EL (cell line): ENCODE measurements at places on chromosomes 1 and 21.

DNA sequence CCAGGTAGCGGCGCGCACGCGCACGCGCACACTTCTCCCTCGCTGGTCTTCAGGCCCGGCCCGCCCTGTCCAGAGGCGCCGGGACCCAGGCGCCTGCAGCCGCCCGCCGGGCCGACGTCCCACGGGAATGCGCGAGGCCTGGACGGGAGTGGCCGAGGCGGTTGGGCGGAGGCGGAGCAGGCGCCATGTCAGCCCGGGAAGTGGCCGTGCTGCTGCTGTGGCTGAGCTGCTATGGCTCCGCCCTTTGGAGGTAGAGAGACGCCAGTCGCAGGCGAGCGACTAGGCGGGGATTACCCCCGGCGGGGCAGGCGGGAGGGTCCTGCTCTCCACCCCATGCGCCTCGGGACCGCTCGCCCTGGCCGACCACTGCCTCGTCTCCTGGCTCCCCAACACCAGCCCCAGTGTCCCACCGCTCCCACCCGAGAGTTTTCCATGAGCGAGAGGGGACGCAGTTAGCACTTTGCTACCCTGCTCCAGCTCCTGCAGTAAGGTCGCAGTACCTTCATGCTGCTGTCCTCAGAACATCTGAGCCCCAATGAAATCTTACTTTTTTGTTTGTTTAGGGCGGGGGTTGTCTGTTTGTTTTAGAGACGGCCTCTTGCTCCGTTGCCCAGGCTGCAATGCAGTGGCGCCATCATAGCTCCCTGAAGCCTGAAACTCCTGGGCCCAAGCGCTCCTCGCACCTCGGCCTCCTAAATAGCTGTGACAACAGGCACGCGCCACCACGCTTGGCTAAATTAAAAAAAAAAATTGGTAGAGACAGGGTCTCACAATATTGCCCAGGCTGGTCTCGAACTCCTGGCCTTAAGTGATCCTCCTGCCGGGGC lies at the start of gene CATSPERE:
CATSPERE (plus strand) TSS at position 29 of the 827 bp plus-strand sequence; CDS start at position 186, 157 bp downstream.
- peak; percentile 87 for DNase-seq

DNA sequence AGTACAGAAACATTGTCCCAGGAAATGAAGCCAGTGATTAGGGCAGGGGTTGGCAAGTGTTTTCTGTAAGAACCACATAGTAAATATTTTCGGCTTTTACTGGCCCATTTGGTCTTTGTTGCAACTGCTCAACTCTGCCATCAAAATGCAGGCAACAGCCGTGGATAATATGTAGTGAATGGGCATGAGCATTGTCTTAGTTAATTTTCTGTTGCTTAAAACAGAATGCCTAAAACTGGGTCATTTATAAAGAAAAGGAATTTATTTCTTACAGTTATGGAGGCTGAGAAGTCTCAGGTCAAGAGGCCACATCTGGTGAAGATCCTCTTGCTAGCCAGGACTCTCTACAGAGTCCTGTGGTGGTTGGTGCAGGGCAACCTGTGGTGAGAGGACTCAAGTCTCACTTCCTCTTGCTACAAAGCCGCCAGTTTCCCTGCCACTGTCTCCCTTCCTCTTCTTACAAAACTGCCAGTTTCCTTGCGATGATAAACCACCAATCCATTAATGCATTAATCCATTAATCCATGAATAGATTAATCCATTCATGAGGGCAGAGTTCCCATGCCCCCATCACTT lies 166.4 kb downstream of the PSMG1 start:
- peak; percentile 77 for DNase-seq

DNA sequence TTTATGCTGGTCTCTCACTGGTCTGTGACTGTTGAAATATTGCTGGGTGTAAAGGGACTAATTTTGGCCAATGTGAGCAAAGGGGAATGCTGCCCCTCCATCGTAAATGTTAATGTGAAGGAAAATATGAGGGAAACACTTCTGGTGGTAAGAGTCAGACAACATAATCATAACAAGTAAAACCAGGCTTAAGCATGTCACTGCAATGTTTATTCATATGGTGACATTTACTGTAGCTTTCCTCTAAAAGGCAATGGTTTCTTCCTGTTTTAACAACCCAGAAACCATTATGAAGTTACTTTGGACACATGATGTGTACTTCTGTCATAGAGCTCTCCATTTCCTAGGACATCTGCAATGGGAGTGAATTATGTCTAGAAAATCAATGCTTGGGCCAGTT lies 358.0 kb downstream of the LMO4 start:
- DNase-seq: no peak

GRCh38 chr1:168319691-168320090 lies 39.0 kb downstream of the TBX19 start:
- DNase-seq: no peak

DNA sequence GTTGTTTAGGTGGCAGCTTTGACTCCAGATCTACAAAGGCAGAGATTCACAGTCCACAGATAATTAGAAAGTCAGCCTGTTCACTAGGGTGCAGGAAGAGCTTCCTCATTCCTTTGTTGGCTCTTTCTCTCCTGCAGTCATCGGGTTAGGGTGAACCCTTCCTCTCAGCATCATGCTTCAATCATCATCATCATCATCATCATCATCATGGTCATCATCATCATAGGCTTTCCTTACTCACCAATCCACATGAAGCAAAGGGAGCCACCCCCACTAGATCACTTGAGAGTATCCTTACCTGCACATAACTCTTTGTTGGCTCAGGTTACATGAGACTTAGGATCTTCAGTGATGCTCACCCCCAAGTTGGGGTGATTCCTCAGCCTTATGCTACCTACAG lies 19.0 kb downstream of the MPZ start:
- no peak for DNase-seq

DNA sequence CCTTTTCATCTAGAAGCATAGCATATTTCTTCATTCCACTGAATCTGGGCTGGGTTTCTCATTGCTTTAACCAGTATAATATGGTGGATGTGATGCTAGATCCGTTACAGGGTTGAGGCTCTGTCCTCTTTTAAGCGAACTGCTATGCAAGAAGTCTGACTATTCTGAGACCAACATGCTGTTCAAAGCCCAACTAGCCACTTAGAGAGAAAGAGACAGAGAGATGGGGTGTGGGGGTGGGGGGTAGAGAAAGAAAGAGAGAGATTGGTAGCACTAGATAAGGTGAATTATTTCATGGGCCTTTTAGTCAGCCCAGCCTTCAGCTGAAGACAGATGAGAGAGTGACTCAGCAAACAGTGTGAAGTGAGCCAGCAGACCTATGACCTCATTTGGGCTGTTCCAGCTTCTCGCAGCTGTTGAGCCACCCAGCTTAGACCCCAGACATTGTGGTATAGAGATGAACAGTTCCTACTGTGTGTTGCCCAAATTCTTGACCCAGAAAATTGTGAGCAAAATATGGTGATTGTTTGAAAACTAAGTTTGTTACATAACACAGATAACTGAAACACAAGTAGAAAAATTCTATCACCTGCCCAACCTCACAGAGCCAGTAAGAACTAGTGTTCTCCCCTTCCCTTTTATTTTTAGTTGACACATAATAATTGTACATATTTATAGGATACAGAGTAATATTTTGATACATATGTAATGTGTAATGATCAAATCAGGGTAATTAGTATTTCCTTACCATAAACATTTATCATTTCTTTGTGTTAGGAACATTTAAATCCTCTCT lies 40.7 kb upstream of the PRKACB start:
- peak; percentile 90 for DNase-seq

DNA sequence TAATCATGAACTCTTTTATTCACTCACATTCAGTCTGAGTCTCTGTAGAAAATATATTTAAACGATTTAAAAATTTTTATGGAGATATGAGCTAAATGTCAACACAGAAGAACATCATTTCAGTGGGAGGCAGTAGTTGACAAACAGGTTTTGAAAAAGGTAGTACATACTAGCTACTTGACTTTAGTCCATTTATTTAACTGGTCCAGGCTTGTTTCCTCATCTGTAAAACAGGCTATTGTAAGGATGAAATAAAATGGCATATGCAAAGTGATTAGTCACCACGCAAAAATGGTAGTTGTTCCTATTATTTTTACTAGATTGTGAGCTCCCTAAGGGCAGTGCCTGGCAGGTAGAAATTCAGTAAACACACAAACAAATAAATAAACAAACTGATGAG lies 75.2 kb downstream of the NTPCR start:
- DNase-seq: peak; percentile 16

GRCh38 chr21:34938089-34938764 lies 110.9 kb downstream of the RUNX1 start:
- DNase-seq: peak; percentile 52

GRCh38 chr1:97457446-97458089 lies 463.3 kb downstream of the DPYD start:
- no peak for DNase-seq

DNA sequence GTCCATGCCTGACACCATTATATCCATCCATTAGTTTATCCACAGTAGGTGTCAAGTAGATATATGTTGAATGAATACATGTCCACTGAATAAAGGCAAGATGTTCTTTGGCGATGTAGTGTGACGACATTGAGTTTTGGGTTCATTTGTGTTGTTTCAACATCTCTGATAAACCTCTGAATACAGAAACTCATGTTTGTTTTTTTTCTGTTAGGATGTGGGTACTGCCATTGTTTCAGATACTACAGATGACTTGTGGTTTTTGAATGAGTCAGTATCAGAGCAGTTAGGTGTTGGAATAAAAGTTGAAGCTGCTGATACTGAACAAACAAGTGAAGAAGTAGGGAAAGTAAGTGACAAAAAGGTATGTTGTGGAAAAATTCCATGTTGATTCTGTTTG lies 28.1 kb downstream of the MDM4 start:
- peak; percentile 41 for DNase-seq

DNA sequence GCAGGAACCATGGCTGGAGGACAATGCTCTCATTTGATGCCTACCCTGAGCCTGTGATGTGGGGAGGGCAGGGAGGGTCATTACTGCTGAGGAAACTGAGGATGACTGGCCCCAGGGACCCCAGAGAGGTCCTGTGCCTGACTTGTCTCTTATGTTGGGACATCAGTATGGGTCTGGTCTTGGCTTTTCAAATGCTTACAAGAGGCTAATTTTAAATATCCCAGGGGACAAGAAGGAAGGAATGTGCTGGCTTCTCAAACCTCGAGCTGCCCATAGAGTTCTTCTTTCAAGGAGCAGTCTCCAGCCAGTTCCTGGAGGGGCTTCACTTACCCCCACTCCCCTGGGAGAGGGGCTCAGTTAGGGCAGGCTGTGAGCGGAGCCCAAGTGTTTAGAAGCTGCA lies 168.2 kb downstream of the TRABD2B start:
- DNase-seq: no peak

- DNase-seq: peak; percentile 21
These were observed 12.2 kb upstream of the CLSTN1 start for GRCh38 chr1:9835758-9836631.

GRCh38 chr1:181493885-181494284 lies 10.6 kb downstream of the CACNA1E start:
- DNase-seq: no peak

GRCh38 chr1:20698195-20698910 lies 19.5 kb downstream of the KIF17 start:
- peak; percentile 84 for DNase-seq

DNA sequence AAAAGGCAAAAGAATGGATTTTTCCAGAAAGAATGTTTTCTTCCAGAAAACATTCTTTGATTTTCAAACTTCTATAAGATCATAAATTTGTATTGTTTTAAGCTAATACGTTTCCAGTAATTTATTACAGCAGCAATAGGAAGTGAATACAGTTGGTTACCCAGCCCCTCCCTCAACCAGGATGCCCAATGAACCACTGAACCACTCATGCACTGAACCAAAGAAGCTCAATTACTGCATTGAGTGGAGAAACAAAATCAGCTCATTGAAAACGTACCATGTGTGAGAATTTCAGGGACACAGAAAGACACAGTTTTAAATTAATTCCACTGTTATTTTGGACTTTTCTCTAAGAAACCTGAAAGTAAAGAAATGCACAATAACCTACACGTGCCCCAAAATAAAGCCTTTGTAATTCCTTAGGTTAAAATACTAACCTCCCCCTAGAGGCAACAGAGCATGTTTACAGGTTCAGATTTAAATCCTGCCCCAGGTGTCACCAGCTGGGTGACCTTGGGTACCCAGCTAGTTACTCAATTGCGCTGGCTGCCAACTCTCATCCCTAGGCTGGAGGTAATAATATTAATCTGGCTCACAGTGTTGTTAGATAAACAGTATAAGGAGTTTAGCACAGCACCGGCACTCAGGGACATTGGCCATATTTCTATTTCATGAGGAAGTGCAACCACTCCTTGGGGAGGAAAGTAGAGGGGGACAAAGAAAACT lies 111.7 kb downstream of the NMNAT2 start:
- no peak for DNase-seq

DNA sequence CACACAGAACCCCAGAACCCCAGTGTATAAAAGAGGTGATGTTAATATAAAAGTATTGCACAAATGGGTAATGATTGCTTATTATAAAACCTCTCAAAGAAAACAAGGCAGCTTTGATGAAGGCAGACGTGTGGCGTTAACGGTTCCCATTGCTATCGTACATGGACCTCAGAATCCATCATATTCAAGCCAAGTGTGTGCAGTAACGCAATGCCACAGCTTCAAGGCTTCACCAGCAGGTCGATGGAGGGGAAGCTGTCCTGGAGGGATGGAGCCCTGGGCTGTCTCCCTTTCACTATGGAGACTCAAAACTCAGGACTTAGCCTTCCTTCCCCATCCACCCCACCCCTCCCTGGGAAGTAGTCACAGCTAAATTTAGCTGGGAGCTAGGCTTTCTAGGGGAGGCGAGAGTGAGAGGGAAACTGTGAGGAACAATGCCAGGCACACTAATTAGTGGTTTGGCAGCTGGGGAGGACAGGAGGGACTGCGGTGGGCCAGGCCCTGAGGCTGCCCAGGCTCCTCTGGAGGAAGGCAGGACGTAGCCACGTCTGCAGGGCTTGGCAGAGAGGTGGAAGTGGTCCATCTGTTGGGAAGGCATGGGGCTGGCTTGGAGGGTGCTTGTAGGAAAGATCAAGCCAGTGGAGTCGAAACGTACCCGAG lies 121.2 kb downstream of the HMGB4 start:
- no peak for DNase-seq

DNA sequence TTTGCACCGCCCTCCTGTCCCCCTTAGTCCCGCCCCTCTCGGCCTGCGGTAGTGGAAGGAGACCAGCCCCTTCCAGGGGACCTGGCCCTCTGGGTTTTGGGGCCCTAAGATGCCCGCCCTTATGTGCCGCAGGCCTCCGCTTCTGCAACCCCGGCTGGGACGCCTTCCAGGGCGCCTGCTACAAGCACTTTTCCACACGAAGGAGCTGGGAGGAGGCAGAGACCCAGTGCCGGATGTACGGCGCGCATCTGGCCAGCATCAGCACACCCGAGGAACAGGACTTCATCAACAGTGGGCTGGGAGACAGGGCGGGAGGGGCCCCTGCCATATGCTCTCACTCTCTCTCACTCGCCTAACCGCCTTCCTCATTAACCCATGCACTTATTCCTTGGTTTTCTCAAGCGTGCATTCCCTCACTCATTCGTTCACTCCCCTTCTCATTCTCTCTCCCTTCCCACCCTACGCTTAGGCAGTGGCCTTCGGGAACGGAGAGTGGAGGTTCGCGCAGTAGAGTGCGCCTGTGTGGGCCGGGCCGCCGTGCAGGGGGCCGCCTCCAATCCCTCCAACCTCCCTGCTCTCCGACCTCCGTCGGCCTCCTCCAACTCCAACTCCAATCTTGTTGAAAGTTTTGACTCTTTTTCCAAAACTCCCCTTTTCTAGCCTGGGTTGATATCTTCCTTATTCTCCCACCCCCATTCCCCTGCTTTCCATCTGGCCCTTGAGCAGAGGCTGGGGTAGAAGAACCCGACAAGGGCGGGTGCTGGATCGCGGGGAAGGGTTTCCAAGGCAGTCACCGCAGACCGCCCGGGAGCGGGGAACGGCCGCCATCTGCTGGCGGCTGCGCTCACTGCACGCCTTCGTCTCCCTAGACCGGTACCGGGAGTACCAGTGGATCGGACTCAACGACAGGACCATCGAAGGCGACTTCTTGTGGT lies 15.2 kb downstream of the BCAN start:
- DNase-seq: peak; percentile 67
